ENCODE measurements at places on chromosomes 1 and 21.

DNA sequence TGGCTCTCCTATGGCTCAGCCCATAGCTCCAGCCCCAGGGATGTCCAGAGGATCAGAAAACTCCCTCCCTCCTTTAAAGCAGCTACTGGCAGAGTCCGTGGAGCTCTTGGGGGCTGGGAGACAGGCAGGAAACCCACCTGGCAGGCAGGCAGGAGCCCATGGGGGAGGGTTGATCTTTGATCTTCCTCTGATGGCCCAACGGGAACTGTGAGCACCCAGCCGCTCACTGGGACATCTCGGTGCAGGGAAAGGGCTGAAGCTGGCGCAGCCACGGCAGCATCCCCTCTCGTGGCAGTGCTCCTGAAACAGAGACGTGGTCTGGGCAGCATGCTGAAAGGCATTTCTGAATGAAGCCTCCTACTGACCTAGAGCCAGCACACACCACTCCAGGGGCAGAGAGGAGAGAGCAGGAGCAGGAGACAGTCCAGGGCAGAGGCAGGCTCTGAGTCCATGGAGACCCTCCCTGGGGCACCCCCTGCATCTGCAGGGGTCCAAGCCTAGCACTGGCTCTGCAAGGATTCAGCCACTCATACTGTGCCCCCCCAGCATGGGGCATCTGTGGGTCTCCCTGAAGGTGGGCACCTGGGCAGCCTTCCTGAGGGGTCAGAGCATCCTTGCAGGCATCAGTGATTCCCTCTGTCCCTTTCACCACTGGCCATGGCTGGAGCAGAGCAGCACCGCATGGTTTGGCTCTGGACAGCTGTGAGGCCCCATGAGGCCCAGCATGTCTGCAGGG is 4.9 kb upstream of the SLX9 start:
- no peak for DNase-seq

DNA sequence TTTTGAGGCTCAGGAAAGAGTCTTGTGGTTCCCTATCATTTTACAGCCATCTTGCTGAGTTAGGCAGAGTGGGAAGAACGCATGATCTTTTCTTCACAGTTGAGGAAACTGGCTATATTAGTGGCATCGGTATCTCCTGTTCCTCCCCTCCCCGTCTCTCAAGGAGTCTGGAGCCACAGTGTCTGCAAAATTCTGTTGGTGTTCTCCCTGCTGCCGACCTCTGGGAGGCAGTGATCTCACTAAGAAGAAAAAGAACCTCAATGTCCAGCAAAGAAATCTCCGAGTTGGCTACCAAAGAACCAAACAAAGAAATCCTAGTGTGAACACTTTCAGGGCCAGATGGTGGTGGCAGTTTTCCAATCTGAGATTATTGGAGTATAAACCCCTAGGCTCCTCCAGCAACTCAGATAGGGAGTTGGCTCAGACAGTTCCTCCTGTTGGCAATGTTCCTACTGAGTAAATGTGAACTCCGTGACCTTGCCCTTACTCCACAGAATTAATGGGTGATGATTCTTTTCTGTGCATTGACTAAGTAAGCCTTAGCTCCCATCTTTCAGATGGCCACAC is 41.2 kb downstream of the PRAMEF20 start:
- DNase-seq = no peak

DNA sequence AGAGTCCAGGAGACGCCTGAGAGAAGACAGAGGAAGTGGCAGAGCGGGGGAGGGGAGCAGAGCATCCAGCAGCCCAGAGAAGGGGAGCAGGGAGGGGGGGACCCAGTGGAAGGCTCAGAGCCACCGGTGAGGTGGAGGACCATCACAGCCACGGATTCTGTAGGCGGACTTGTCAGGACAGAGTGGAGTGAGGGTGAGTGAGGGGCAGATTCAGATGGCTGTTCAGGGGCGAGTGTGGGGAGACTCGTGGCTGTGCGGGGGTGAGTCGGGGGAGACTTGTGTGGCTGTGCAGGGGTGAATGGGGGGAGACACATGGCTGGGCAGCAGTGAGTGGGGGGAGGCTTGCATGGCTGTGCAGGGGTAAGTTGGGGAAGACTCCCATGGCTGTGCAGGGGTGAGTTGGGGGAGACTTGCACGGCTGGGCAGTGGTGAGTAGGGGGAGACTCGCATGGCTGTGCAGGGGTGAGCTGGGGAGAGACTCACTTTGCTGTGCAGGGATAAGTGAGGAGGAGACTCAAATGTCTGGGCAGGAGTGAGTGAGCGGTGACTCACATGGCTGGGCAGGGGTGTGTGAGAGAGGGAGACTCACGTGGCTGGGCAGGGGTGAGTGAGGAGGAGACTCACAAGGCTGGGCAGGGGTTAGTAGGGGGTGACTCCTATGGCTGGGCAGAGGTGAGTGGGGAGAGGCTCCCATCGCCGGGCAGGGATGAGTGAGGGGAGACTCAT is 56.8 kb upstream of the ABCG1 start:
- no peak for DNase-seq

- DNase-seq = no peak
Measured at GRCh38 chr1:217647791-217648190, 16.6 kb downstream of the SPATA17 start.

Data from stimulated activated CD4-positive, alpha-beta T cell treated with anti-CD3 and anti-CD28 coated beads, Interleukin-4, amount 100 ng/mL, for 48 hours (primary cell).